Esophagus mucosa (tissue), 1 donor: ENCODE measurements at places on chromosomes 13 and 19. TPM values are rescaled to one million over a fixed set of nuclear protein-coding genes. Genes with fewer than 3 reads are reported as not detected.

DNA sequence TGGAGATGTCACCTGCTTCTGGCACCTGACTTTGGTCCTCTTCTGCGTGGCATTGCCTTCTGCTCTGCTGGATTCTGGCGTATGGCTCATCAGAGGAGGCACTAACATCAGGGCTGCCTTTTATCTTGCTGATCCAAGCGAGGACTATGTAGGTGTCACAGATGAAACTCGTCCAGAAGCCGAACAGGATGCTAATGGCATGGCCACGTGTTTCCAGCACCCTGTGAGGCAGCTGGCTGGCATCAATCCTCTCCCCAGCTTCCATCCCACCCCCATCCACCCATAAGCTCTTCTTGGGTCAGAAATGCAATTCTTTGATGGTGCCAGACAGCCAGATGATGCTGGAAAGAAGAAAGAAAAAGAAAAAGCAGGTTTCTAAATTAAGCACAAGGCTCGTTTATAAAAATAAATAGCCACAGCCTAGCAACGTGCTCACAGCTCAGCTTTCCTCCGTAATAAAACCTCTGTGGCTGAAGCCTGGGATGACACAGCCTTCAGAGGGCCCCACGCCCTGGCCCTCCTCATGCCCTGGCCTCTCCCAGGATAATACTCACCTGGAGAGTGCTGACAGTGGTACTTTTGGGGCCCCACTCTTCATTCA lies 212.9 kb upstream of the SERP2 start:
- ATAC-seq = peak; percentile 27

- no peak for ATAC-seq
Observed at GRCh38 chr19:6457958-6458694, 1.5 kb downstream of the SLC25A23 start.

DNA sequence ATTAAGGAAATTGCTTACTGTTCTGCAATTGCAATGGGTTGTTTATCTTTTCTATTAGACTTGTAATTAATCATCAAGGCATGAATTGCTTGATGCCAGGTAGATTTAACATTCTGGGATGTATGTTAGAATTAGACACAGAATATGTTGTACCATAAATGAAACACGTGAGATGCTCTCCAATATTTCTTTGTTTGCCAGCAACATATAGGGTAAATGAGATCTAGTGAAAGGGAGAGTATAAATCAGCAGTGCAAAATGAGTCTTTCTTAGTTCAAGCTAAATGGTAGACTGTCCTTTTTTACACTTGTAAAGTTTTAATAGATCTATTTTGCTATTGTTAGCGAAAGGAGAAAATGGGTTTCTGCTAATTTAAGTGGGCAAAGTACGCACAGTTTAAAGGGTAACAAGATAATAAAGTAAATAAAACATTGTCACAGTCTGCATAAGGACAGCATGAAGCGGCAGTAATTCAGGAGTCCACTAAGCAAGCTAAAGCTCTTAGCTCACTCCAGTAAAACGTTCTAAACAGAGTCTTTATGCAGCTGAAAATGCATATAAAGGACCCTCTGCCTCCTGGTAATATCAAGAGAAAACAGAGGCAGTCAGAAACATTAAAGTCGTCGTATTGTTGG lies 1137.1 kb downstream of the OLFM4 start:
- ATAC-seq = no peak

DNA sequence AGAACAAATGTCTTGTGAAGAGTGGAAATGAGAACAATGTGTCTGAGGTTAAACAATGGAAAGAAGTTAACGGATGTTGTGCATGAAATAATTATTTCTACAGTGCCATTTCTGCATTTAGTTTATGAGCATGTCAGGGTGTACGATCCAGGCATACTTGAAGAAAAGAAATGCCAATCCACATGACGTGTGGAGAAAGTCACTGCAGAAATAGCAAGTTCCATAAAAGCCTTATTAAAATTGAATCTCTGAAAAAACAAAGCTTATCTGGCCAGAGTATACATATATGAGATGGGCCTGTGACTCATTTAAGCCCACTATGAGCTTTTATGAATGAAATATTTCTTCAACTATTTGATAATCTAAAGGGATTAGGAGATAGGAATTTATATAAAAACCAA lies 426.1 kb downstream of the EFNB2 start:
- ATAC-seq = no peak

GRCh38 chr13:85528491-85529217 lies 270.6 kb downstream of the SLITRK6 start:
- no peak for ATAC-seq

ANGPTL8 gene
- total RNA-seq = not detected

ZNF560 gene
- not detected for total RNA-seq

PCDH9 gene
- total RNA-seq = 0.08 TPM

IL12RB1 gene
- 0.36 TPM for total RNA-seq

PROSER3 gene
- total RNA-seq = 14.7 TPM
